NCI-H1048 (cell line): ENCODE measurements at places on chromosomes 5 and 9.

DNA sequence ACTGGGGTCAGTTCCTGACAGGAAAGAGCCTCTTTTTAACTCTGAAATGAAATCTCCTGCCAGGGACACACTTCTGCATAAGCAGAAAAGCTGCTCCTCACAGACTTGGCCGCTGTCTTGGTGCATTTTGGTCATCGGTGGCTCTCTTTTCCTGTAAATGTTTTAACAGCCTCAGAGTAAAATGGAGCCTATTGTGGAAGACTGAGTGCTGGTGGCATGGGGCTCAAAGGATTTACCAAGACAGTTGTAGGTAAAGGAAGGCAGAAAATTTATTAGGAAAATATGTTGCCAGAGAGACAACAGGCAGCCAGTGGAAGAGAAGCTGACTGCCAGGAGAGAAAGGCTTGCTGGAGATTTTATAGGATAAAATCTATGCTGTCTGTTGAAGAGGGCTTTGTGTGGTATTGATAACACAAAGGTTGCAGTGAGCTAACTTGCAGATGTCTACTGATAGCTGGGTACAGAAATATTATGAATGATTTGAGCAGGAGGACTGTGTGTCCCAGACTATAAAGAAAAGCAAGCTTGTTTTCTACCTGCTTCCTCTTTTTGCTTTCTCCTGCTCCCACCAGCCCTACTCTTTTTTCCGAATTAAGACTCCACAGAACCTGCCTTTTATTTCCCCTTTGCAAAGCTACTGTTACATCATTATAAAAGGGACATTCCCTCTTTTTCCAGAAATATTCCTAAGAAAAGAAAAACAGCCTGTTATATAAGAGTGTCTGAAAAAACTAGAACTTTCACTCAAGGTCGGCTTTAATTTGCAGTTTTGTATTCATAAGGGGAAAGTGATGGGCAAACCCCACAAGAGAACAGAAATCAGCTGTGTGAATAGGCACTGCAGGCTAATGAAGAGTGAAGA is 27.9 kb upstream of the IFNA14 start:
- DNase-seq, result no peak

- DNase-seq, result no peak
Measured at GRCh38 chr5:134846641-134846960, 833 bp downstream of the C5orf24 start.

DNA sequence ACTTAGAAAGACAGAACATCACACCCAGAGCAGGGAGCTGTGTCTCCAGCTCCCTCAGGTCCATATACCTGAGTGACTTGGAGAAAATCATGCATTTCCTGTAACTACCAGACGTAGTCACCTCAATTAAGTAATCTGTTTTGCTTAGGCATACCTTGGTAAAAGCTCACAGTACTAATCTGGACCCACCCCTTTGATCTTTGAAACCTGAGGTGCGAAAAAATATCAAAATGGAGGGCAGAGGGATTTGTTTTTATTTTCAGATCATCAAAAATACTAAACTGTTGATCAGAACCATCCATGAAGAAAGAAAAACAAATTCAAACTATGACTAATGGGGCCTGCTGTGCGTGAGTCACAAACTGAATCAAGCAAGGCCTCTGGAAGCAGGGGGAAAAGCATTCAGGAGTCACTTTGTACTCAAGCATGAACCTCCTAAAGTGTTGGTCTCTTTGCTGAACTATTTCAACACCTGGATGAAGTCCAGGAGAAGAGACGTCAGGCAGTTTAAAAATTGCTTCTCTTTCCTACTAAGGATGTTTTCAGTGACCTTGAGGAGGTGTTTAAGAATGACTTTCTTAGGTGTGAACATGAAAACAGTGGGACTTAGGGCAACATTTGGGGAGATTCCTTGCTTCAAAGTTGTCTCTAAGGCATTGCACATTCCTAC is 76.3 kb downstream of the MUSK start:
- DNase-seq, result no peak

- DNase-seq, result no peak
Measured at GRCh38 chr9:129626625-129627284, 792 bp downstream of the NTMT1 start.

DNA sequence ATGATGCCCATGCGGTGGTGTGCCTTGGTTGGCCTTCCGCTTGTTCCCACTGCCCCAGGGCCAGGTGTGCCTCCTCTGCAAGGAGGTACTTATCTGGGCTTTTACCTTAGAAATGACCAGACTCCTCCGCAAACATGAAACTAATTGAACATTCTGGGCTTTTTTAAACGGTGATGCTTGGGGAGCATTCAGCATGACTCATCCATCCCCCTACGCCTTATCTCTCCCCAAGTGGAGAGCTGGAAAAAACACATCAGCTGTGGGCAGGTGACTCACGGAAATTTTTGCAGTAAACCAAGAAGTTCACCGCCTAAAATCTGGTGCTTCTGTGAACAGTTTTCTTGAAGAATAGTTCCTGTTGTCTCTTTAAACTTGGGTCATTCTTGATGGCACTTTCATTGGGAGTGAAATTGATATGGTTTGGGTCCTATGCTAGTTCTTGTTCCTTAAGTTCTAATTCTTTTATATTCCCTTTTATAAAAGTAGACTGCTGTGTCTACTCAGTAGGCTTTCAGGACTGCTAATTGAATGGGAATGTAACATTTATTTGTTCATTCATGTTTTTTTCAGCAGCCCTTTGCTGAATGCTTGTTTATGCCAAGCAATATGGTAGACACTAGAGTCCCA is 39.6 kb downstream of the SFXN1 start:
- no peak for DNase-seq

GRCh38 chr5:10157085-10157669 is 92.5 kb downstream of the ATPSCKMT start:
- DNase-seq, result no peak

GRCh38 chr5:173534664-173535063 is 81.8 kb downstream of the BOD1 start:
- DNase-seq, result no peak

GRCh38 chr5:172723508-172723907 is 47.5 kb downstream of the DUSP1 start:
- DNase-seq, result no peak

DNA sequence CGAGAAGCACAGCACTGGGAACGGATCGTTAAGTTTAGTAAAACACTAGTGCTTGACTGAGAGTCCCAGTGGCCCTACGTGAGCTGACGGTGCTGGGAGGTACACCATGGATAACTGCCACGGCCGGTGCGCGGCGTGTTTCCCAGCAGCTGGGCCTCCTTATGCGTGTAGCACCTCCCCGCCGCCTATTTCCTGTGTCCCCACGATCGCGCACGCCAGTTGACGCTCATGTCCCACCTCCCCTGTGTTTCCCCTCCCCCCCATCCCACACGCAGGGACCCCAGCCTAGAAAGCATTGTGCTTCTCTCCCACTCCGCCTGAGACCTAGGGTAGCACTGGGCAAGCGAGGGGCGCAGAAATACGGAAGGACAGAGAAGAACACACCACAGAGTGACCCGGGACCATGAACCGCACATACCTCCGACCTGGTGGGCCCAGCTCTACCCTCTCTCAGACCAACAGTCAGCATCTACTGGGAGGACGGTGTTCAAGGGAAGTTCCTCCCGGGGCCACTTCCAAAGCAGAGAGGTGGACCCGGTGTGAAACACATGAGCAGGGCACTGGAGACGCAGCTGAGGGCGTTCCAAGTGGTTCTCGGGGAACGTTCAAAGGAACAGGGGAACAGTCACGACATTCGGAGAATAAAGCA is 45.6 kb downstream of the DBH start:
- DNase-seq, result no peak

DNA sequence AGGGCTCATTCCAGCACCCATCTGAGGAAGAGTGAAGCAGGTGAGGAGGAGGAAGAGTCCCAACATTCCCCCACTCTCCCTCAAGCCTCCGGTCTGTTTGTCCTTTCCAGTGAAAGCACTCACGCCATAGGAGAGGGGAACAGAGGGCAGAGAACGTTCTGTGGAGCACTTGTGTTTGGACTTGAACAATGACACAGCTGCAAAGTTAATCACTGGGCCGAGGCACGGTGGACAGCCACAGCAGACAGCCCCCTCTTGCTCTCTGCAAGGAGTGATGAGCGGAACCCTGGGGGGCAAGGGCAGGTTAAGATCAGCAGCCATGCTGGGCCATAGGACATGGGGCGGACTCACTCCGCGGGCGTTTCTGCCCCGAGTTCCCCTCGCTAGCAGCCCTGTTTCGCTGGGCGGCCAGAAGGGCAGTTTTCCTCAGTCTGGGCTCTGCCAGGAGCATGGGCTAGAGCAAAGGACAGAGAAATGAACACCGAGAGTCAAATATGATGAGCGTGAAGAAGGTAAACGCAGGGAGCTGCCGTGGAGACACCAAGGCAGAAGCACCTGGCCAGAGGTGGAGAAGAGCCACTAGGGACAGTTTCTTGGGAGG is 185.7 kb downstream of the GAPVD1 start:
- DNase-seq, result no peak

GRCh38 chr9:133140174-133140505 is 19.1 kb upstream of the RALGDS start:
- DNase-seq, result no peak

GRCh38 chr9:114482593-114482992 is 22.7 kb downstream of the WHRN start:
- DNase-seq, result no peak

DNA sequence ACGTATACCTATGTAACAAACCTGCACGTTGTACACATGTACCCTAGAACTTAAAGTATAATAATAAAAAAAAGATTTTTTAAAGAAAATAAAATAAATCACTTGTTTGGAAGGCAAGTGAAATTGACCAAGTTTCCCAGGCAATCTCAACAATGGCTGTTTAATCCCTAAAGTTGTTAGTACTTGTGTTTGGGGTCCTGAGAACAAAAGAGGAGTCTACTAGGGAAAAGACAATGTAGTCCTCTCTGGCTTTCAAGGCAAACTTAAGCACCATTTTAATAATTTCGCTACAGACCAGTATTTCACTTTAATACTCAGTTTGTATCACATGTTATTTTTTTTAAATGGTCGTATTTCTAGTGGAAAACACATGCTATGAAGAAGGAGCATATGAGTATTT is 14.2 kb downstream of the CEMIP2 start:
- no peak for DNase-seq

- DNase-seq, result no peak
Measured at GRCh38 chr5:154162539-154163151, 27.9 kb upstream of the GALNT10 start.

GRCh38 chr9:113712053-113712452 is 164.1 kb upstream of the ZNF618 start:
- DNase-seq, result no peak

DNA sequence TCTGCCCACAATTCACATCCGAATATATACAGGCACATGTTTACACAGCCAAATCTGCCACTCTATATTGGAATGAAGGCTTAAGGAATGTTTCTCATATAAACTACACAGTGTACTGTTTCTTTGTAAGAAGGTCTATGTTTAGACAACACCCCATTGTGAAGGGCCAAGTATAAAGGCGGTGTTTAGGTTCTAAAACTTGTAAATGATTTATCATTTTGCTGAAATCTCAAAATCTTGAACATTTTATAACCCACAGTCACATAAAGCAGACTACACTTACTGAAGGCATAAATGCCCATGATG is 94.0 kb downstream of the ZNF608 start:
- no peak for DNase-seq

- DNase-seq, result no peak
Measured at GRCh38 chr9:81558091-81558830, 131.1 kb downstream of the TLE1 start.

GRCh38 chr5:135429301-135430134 is 17.6 kb downstream of the DCANP1 start:
- DNase-seq, result no peak

DNA sequence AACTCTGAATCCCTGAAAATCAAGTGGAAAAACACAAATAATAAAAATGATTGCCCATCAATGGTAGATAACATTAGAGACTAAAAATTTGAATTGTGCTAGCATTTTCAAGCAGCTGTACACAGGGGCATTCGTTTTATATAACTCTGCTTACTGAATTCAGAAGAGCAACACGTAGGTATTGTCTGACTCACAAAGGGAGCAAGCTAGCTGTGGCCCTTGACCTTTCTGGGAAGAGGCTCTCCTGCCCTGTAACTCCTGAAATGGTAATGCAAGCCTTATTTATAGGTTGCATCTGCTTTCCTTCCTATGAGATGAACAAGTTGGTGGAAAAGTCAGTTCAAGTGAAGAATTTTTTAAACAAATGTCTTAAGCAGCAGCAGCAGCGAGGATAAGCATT is 218.7 kb upstream of the EFNA5 start:
- DNase-seq, result no peak

GRCh38 chr5:134411228-134411545 is 494 bp downstream of the CDKN2AIPNL start:
- DNase-seq, result no peak

DNA sequence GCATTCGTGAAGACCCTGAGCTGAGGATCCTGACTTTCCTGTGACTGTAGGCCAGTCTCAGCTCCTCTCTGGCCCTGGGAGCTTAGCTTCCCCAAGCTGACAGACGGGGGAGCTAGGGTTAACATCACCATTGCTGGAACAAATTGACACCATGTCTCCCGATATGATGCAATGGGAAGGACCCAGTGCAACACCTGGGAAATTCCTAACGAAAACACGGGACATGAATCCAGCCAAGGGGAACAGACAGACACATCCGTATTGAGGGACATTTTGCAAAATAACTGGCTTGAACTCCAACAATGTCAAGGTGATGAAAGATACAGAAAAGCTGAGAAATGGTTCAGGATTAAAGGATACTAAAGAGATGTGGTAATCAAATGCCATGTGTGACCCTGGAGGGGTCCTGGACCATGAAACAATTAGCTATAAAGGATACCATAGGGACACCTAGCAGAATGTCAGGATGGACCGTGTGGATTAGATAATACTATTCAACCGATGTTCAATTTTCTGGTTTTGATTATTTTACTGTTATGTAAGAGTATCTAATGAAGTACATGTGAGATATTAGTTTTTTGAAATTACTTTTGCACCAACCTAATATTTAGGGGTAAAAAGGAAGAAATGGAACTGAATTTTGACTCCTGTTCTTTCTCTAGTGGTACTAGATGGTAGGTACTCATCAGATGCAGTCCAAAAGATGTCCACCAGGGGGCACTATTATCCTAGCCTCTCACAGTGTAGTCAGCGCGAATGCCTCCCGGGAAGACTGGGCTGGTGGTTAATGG is 52.7 kb downstream of the NDST1 start:
- peak; percentile 49 for DNase-seq
